GM19239 (cell line): ENCODE measurements at places on chromosomes 7 and 10.
A peak's percentile ranks its signal among the peaks of the same experiment; 100 is the strongest.

GRCh38 chr7:34128762-34129161, 223.4 kb downstream of the BMPER start:
- DNase-seq, result no peak

DNA sequence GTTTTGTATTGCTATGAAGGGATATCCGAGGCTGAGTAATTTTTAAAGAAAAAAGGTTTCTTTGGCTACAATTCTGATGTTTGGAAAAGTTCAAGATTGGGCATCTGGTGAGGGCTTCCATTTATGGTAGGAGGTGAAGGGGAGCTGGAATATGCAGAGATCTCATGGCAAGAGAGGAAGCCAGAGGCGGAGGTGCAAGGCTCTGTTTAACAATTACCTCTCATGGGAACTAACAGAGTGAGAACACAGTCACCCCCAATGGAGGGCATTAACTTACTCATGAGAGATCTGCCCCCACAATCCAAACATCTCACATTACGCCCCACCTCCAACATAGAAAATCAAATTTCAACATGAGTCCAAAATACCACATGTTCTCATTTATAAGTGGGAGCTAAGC, 62.0 kb downstream of the AKR1D1 start:
- DNase-seq, result no peak

GRCh38 chr7:131835141-131835540, 278.7 kb upstream of the PODXL start:
- DNase-seq, result no peak

- DNase-seq, result no peak
Observed at GRCh38 chr7:28181416-28181815, 821 bp upstream of the JAZF1 start.

GRCh38 chr7:20607216-20607615, 8.3 kb upstream of the ABCB5 start:
- DNase-seq, result no peak

GRCh38 chr10:114043532-114044246, at the start of gene ADRB1:
TSS of gene ADRB1 (plus strand) at chr10:114043866. CDS start at chr10:114044133, 267 bp downstream.
- peak; percentile 72 for DNase-seq

DNA sequence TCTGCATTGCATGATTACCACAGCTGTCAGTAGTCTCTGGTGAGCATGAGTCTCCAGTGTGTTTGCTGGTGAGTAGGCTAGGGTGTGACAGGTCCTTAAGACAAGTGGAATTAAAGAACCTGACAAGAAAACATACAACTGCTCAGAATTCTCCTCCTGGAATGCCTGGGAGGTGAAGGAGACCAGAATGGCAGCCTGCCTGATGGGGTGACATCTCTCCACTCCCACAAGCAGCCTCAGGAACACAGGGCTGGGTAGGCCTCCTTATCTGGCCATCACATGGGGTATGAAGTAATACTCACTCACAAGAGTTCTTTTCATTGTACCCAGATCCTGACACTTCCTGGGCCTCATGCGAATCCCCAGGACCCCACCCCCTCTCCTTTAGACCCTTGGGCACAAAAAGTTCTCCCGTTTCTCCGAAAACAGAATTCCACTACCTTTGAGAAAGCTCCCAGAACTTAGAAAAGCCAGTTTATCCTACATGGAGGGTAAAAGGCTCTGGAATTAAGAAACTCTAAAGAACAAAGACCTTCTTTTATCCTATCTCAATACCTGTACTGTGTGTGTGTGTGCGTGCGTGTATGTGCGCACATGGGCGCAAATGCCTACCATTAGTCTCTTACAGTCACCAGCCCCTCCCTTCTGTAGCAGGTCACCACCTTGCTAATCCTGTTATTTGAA, 33.4 kb upstream of the C1GALT1 start:
- DNase-seq, result no peak

- no peak for DNase-seq
Observed at GRCh38 chr7:40808378-40808942, 673.7 kb downstream of the SUGCT start.

DNA sequence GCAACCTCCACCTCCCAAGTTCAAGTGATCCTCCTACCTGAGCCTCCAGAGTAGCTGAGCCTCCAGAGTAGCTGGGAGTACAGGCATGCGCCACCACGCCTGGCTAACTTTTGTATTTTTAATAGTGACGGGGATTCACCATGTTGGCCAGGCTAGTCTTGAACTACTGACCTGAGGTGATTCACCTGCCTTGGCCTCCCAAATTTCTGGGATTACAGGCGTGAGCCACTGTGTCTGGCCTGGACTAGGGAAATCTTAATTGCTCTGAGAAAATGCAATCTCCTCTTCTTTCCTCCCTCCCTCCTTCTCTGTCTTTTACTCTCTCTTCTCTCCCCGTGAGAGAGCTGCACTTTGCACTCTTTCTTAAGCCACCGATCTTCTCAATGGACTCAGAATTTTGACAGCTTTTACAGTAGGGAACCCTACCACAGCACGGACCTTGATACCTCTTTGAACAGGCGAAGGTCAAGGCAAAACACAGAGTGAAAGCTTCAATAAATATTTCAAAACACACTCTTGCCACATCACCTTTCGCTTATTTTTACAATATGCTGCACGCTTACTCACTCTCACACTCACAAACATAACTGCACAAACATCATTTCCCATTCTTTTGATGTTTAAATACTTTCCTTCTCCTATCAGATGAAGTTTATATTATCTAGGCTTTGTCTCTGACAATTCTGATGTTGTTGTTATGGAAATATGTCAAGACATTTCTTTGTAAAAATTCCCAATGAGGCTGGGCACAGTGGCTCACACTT, 173.4 kb upstream of the NRP1 start:
- no peak for DNase-seq

DNA sequence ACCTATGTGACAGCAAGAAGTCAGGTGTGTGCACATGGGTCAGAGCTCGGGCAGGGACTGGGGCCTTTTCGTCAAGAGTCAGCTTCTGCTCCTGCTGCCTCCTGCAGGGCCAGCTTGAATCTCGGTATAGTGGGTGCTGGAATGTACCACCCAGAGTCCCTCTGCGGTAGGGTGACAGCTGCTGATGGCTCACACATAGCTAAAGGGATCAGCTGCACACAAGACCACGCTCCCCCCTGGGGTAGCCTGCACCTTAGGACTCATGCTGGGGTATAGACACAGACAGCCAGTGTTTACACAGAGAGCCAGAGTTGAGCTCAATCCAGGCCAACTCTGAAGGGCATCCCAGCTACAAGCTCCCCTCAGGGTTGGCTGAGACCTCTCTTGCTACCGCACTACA, 14.0 kb upstream of the COL13A1 start:
- no peak for DNase-seq

DNA sequence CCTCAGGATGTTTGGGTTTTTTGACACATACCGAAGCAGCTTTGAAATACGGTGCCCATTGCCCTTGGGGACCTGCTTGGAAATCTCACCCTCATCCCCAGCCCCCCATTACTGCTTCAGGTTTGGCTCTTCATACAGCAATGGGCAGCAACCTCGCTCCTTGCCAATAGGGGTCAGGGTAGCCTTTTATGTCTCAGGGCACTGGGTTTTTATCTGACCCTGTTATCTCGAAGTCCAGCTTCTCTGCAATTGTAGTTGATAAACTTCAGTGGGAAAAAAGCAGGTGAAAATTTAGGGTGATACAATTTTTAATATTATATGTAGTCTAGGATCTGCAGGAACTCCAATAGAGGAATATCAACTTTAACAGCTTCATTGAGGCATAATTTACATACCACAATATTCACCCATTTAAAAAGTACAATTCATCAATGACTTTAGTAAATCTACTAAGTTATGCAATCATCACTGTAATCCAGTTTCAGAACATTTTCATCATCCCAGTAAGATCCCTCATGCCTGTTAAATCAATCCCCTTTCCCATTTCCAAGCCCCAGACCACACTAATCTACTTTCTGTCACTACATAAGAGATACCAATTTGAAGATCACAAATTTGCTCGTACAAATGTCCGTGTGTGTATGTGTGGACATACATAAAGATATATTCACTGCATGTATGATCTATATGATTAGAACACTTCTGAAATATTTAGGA, 386.2 kb downstream of the KCNMA1 start:
- DNase-seq, result no peak

GRCh38 chr10:102157224-102157623, 5.0 kb downstream of the NOLC1 start:
- DNase-seq, result no peak

GRCh38 chr10:130038019-130038555, 72.5 kb downstream of the C10orf143 start:
- DNase-seq, result no peak

GRCh38 chr7:39271402-39271801, 293.7 kb downstream of the POU6F2 start:
- DNase-seq, result no peak

- DNase-seq, result no peak
Observed at GRCh38 chr7:80124526-80125264, 9.9 kb upstream of the GNAI1 start.

- no peak for DNase-seq
Observed at GRCh38 chr7:130314305-130314704, 21.3 kb downstream of the CPA4 start.

DNA sequence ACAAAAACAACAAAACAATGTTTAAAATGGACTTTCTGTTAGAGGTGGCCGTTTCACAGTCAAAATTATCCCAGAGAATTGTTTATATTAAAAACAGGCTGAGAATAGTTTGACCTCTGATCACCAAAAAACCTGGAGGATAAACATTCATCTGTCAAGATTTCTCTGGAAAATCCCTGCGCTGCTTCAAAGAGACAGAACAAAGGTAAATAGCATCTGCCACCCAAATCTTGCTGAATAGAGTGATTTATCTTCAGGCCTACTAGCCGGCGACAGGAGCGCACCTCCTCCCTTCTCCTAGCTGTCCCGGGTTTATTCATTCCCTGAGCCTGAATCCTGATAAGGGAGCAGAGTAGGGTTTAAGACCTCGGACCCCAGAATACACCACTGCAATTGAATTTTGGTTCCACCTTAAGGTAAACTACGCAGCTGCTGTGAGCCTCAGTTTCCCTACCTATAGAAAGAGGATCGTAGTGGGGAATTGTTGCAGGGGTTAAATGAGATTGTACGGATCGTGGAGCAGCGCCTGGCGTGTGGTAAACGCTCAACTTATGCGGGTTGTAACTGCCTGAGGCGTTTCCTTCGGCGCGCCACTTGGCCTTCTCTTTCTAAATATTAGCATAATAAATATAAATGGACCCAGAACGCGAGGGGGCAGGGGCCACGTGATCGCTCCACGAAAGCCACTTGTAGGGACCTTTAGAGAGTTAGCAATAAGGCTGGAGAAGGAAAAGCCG, 498 bp upstream of the ST7 start:
- no peak for DNase-seq

DNA sequence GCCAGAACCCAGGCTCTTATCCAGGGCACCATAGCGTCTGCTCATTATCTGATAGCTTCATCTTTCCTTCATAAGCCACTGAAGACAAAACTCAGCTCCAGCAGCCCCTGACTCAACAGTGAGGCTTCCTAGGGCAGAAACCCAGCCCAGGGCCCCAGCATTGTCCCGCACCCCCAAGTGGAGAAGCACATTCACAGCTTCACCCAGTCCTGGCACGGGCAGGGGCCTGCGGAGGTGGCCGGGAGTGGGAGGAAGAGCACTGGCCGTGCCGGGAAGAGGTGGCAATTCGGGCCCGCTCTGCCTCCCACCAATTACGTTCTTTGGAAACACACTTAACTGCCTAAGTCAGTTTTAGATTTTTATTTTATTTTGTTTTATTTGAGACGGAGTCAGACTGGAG, 10.3 kb upstream of the CALML5 start:
- DNase-seq, result no peak

- no peak for DNase-seq
Observed at GRCh38 chr7:19677180-19677579, 31.7 kb downstream of the POLR1F start.

DNA sequence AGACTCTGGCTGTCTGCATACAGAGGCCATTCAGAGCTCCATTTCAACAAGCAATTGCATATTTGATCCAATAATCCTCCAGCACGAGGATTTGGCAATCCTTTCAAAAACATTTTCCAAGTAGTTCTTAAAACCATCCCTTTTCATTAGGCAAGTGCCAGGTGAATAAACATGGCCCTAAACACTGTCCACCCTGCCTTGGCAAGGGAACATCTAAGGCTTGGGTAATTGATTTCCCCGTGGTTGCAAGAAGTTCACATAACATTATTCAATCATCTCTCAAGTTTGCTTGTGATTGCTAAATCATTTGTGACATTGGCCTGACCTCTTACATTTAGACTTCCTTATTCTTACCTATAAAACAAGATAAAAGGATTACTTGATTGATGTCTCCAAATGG, 175.2 kb downstream of the CTTNBP2 start:
- no peak for DNase-seq

- no peak for DNase-seq
Observed at GRCh38 chr10:86520871-86521677, 518 bp downstream of the WAPL start.

GRCh38 chr7:30224511-30225062, 59.8 kb upstream of the ZNRF2 start:
- DNase-seq, result no peak

DNA sequence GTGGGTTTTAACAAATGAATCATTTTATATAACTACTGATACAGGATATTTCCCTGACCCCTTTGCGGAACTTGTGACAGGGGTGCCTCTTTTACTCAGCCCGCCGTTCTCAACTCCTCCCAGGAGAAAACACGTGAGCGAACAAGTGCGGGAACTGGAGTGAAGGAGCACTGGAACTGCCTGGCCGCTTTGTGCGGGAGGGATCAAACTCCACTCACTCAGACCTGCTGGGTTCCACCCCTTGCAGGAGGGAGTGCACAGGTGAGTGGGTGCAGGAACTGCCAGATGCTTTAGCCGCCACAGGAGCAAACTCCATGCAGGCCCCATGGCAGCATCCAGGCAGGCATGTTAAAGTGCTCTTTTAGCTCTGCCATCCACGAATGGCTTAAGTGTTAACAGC, 513.4 kb upstream of the GRM3 start:
- no peak for DNase-seq

DNA sequence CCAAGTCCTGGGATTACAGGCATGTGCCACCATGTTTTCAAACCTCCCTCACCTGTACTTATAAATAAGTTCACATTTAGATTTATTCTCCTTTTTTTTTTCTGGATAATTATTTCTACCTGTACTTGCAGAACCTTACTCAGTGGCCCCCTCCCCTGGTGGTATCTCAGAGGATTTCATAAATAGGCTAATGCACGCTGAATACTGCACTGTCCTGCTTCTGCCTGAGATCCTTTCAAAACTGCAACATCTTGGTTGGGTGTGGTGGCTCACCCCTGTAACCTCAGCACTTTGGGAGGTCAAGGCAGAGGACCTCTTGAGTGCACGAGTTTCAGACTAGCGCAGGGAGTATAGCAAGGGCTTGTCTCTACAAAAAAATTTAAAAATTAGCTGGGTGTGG, 4.6 kb upstream of the BLVRA start:
- DNase-seq, result no peak
